Mammary epithelial cell (primary cell): ENCODE measurements at places on chromosomes 5 and 9. TPM values are rescaled to one million over a fixed set of nuclear protein-coding genes. Genes with fewer than 3 reads are reported as not detected.

Gene SMIM33
- not detected in 2 replicates for total RNA-seq

Gene SPATA31A3
- total RNA-seq = not detected in 2 replicates

Gene RXRA
- 22.3 and 39.2 TPM in 2 replicates for total RNA-seq

Gene CMYA5
- 0.61 TPM in 2 replicates for total RNA-seq

Gene LCN12
- 0.68 TPM in 1 of 2 replicates, not detected in the other for total RNA-seq

Gene PCYOX1L
- total RNA-seq = 9.4 and 10.2 TPM in 2 replicates

Gene RGS7BP
- total RNA-seq = not detected

Gene NUTM2F
- not detected for total RNA-seq

Gene IZUMO3
- total RNA-seq = not detected in 2 replicates

Gene CREB3
- total RNA-seq = 45.4 and 57.1 TPM in 2 replicates

Gene BAAT
- total RNA-seq = 0.17 TPM

Gene PRRT1B
- total RNA-seq = not detected in 2 replicates

Gene ZNF454
- 0.17 TPM for total RNA-seq

Gene CCNJL
- 13.7 and 16.4 TPM in 2 replicates for total RNA-seq

Gene QRFP
- not detected in 2 replicates for total RNA-seq

Gene PPIP5K2
- total RNA-seq = 31.0 and 41.9 TPM in 2 replicates

Gene TAL2
- total RNA-seq = not detected in 2 replicates

Gene GRXCR2
- total RNA-seq = not detected

Gene ZNF189
- total RNA-seq = 17.5 TPM

Gene SNCB
- not detected for total RNA-seq

Gene IL5
- total RNA-seq = not detected

Gene CATSPER3
- not detected for total RNA-seq

Gene NMUR2
- total RNA-seq = not detected

Gene C5orf58
- total RNA-seq = not detected in 2 replicates

Gene NTRK2
- total RNA-seq = 1.5 TPM

Gene EPB41L4B
- total RNA-seq = 3.5 TPM
